ENCODE measurements at places on chromosomes 4 and X.

DNA sequence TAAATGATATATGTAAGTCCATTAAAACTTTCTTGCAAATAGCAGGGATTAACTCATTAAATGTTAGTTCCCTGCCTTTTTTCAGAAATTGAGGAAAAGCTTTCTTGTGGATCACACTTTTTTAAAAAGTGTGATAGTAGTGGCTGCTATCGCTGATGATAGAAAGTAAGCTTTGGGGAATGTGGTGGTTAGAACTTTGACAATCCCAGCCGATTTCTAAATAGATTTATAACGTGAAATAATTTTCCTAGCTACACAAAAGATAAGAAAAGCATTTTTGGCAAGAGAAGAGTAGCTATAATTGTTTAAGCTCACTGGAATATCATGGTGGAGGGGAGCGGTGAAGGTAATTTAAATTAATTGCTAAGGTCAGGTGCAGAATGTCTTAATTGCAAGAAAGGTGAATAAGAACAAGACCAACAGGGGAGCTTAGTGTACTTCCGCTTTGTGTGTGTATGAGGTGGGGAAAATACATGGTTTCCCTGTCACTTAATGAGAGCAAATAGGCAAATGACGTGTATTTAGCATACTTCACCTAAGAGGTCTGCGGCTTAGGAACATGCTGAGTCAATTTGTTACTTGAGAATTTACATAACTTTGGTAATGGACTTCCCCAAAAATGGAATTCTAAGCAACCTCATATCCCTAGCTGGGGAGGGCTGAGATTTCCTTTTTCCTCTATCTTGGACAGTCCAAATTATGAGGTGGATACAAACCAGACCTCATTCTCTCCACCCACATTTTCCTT lies 11.7 kb upstream of the IL21 start:
- no peak for DNase-seq

GRCh38 chr4:33911959-33912358 lies 2332.4 kb downstream of the ARAP2 start:
- DNase-seq = no peak

GRCh38 chr4:128757712-128758111 lies 51.8 kb upstream of the JADE1 start:
- no peak for DNase-seq

DNA sequence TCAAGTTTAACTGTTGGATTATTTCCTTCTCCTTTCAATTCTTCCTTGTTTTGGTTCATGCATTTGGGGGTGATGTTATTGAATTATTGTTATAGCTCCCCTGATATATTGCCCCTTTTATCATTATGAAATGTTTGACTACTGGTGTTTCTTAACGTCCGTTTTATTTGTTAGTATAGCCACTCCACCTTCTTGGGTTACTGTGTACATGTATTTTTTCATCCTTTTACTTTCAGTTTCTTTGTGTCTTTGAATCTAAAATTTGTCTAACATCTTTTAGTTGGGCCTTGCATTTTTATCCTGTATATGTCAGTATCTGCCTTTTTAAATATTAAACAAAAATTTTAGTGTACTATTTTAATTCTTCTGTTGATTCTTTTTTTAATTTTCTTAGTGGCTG lies 88.7 kb downstream of the TNIP2 start:
- no peak for DNase-seq

- peak; percentile 47 for DNase-seq
These were observed at the start of gene CNKSR2 for GRCh38 chrX:21374163-21374993. Gene CNKSR2 (plus strand): TSS chrX:21374418. CDS start chrX:21374898, 480 bp downstream.

DNA sequence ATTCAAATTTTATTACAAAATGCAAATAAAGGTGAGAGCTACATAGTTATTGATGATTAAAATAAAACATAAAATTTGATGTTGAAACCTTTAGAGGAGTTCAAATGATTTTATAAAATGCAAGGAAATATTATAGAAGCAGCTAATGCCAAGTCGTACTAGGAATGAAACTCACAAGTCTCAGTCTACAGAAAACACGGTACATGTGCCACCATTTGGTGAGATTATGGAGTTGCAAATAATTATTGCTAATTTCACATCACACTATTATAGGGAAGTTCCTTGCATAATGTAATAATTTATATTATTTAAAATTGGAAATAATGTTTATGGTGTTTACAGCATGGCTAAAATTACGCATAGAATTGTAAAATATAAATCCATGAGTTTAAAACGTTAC lies 1601.7 kb upstream of the TENM3 start:
- DNase-seq = no peak

DNA sequence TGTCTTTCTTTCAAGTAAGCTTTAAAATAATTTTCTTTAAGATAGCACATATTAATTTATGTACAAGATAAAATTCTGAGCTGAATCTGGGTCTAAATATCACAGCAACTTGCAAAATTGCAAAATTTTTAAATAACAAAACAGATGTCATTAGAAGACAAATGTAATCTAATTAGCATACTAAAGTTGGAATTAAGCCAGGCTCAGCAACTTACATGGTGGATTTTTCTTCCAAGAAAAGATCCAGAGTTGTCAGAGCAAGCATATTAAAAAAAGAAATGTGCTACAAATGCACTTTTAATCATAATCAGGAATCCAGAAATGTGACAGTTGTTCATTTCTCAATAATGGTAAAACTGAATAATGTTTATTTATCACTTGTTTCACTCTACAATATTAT lies 906.9 kb upstream of the INTU start:
- no peak for DNase-seq

DNA sequence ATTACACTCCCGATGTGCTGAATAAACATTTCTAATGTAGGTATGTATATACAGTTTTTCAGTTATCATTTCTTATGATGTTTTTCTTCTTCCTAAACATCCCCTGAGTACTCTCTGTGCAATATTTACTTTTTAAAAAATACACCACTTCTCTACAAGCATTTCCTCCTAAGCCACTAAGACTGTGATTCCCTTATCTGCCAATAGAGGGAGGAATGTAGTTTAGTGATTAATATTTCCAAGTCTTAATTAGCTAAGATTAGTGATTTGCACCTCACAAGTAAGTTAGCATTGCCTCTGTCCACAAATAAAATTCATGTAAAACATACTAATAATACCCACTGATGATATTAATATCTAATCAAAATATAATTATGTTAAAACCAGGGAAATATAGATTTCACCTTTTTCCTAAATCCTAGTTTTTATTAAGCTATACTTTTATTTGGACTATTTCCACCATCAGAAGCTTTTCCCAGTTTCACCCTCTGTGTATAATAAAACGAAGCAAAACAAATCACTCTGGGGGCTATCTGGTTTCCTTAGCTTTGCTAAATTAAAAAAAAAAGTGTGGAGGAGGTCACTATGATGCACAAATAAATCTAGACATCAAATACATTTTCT lies 909.1 kb downstream of the FAT4 start:
- no peak for DNase-seq

DNA sequence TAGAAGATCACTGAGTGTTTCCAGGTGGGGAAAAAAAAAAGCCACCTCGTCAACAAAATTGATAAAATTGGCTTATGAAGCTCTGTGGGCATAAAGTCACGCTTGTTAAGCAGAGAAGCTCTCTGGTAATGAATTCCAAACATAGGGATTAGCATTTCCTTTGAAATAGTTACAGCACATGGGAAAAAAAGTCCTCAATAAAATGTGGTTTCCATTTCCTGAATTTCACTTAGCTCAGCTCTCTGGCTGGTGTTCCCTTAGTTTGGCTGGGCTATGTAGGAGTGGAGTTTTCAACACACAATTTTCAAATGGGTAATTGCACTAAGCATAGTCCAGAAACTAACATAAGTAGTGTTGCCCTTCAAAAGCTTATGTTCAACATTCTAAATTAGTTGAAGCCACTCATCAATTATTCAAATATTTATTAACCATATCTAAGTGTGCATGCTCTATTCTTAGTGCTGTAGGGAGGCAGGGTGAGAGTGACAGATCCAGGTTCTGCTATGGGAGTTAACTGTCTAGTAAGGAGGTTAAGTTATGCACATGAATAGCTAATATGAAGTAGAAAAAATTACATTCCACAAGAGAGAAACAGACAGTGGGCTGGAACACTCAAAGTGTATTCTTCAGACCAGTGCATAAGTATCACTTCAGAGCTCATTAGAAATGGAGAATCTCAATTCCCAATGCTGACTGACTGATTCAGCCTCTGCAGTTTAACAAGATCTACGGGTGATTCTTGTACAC lies 445.7 kb downstream of the SMARCA1 start:
- DNase-seq = no peak

DNA sequence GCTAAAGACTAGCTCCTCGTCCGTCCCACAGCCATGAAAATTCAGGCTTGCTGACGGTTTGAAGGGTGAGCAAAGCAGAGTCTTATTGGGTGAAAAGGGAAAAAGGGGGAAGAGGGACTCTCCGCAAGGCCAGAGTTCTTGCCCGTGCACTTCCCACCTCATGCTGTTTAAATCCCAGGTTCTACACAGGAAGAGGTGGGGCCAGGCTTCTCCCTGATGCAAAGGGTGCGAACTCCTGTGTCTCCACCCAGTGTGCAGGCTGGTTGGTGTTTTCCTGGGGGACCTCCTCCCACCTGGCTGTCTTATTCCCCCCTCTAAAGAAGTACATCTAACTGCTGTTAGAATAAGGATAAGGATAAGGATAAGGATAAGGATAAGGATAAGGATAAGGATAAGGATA lies 18.0 kb upstream of the LANCL3 start:
- DNase-seq = no peak

GRCh38 chr4:48799157-48799556 lies 19.1 kb upstream of the FRYL start:
- peak; percentile 8 for DNase-seq

- DNase-seq = peak; percentile 43
These were observed 1454.5 kb upstream of the TENM3 start for GRCh38 chr4:180788729-180789128.

- DNase-seq = no peak
These were observed 41.0 kb downstream of the TXLNG start for GRCh38 chrX:16827225-16827624.

- DNase-seq = peak; percentile 92
These were observed at the start of gene ING2 for GRCh38 chr4:183504930-183505610. Gene ING2 (plus strand): TSS chr4:183505058. CDS start chr4:183505196, 138 bp downstream.

GRCh38 chr4:28351826-28352225 lies 1491.2 kb downstream of the STIM2 start:
- no peak for DNase-seq

- no peak for DNase-seq
These were observed 65.8 kb upstream of the ETNPPL start for GRCh38 chr4:108828620-108829019.

GRCh38 chr4:152643153-152644035 lies 36.4 kb downstream of the TMEM154 start:
- peak; percentile 75 for DNase-seq

DNA sequence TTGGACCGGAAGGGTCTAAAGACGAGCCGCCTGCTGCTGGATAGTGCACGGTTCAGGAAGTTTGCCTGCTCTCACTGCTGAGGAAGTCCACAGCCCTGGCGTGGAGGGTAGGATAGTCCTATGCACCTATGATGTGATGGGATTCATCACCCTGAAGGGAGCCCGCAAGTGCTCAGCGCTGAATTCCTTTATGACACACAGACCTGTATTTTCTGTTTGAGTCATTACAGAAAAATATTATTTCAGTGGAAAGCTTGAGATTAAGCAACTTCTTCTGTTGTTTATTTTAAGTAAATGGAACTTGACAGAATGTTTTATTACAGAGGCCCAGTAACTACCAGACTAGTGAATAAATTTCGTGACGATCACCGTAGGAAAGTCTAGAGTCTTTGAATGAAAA lies 123.2 kb downstream of the TRIML1 start:
- no peak for DNase-seq

- DNase-seq = no peak
These were observed 38.3 kb downstream of the NDNF start for GRCh38 chr4:121034017-121034416.

GRCh38 chr4:186283311-186283710 lies 17.3 kb downstream of the F11 start:
- DNase-seq = no peak

DNA sequence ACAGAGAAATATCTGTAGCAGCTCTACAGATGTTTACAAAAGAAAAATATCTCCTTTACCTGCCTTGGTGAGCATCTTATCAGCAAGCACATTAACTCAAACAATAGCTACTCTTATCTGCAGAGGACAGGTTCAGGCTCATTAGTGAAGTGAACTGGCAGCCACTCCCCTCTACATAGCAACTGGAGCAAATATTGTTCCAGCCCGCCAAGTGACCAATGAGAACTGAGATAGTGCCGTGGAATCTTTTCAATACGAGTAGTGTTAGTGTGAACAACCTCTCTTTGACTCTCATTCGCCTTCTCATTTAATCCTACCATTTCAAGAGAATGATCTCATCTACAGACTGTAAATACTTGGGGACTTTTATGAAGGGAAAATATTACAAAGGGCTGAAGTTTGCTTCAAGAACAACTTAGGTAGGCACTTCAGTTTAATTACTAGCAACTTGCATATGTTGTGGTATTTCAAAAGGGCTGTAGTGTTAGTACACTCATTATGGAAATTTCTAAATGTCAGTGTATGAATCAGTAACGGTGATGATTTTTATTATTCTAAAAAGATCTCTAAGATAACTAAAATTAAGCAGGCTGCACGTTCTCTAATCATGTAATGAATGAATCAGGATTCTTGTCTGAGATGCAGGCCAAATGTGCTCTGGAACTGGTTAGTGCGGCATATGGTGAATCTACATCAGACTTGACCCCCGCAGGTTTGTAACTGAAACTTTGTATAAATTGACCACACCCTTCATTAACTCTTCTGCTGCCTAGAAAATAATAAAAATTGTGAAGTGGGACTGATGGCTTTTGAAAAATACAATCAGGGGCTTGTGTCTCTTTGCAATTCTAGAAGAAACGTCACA lies 72.4 kb downstream of the PALLD start:
- DNase-seq = no peak

DNA sequence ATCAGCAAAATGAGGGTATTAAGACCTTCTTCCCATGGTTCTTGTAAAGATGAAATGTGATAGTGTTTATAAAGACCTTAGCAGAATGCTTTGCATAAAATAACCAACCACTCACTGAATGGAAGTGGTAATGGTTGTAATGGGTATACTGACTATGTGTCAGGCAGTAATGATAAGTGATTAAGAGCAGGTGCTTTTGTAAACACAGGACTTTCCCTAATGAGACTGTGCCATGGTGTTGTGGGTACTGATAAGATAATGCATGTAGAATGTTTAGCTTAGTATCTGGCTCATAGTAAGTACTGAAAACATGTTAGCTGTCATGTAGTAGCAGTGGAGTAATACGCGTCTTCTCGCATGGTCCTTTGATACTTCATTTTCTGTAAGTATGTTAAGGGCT lies 6.9 kb downstream of the LSM6 start:
- DNase-seq = no peak

GRCh38 chr4:144208074-144208473 lies 67.6 kb upstream of the GYPA start:
- DNase-seq = peak; percentile 3

DNA sequence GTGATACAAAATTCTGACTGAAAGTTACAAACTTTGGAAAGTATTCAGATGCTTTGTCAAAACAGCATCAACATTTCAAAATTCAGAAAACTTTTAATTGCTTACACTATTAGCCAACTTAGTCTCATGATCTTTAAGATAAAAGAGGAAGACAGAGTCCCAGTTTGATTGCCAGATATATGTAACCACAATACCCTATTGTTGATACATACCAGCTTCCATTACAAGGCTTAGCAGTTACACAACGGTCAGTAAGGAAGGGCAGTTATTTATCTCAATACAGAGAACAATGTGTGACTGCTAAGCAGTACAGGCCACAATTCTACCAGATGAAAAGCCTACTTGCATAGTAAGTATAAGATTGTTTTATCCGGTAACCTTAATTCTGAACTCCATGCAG lies 138.4 kb downstream of the SPANXN3 start:
- peak; percentile 1 for DNase-seq

- DNase-seq = peak; percentile 50
These were observed 9.7 kb upstream of the GEMIN8 start for GRCh38 chrX:14039344-14039743.

All from suppressor macrophage (primary cell).